ENCODE measurements at places on chromosomes 3 and 15.

DNA sequence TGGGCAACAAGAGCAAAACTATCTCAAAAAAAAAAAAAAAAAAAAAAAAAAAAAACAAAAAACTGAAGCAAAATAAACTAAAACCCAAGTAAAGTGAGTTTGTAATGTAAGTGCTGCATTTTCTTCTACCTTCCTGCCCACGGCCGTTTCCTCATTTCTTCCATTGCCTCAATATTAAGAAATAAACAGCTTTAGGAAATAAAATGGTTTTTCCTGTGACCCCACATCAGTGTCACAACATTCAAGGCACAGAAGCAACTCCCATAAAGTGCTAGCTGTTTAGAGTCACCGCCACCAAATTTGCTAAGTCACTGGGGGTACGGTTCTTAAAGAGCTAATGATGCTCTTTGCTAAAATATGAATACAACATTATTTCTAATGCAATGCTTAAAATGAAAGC lies 3.3 kb downstream of the PKM start:
- DNase-seq = no peak

GRCh38 chr3:12579905-12580304 lies 23.0 kb downstream of the MKRN2 start:
- no peak for DNase-seq

- DNase-seq = no peak
Measured at GRCh38 chr15:96181873-96182301, 148.6 kb upstream of the NR2F2 start.

DNA sequence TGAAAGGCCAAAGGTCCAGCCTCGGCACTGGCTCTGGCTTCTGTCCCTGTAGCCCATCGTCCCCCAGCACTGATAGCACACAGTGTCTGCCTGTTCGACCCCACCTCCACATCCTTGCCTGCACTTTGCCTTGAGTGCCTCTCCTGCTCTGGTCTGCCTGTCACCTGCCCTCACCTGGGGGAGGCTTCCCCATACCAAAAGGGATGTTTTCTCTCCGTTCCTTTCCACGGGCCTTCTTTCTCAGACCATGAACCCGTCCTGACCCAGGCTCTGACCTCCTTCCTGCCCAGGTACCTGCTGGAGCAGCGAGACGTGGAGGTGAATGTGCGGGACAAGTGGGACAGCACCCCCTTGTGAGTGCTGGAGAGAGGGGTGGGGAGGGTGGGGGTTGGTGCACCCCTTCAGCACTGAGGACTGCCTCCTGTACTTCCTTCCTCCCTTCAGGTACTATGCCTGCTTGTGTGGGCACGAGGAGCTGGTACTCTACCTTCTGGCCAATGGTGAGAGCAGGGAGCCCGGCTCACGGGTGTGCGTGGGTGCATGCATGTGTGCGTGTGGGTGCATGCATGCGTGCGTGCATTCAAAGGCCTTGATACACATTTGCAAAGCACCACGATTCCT lies 1.5 kb downstream of the ABTB1 start:
- DNase-seq = peak; percentile 33

DNA sequence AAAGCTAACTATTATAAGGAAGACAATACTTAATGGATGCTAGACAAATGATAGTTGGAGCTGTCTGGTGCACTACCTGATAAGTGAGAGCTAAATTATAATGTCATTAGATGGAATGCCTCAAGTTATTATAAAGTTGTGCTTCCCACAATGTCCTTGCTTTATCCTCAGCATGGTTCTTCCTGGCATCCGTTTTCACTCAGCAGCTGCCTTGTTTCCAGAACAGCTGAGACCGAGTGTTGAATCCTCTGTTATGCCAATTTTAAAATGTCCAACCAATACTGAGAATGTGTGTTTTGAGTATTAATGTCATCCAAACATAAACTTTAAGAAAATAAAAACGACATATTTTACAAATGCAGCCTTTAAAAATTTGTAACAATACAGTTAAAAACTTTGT lies 286.7 kb upstream of the SOX2 start:
- DNase-seq = no peak

DNA sequence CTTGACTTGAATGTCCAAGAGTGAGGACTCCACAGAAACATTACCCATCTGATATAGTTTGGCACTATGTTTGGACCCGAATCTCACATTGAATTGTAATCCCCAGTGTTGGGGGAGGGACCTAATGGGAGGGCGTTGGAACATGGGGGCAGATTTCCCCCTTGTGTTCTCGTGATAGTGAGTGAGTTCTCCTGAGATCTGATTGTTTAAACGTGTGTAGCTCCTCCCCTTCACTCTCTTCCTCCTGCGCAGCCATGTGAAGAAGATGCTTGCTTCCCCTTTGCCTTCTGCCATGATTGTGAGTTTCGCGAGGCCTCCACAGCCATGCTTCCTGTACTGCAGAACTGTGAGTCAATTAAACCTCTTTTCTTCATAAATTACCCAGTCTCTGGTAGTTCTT lies 273.9 kb upstream of the TBC1D5 start:
- no peak for DNase-seq

DNA sequence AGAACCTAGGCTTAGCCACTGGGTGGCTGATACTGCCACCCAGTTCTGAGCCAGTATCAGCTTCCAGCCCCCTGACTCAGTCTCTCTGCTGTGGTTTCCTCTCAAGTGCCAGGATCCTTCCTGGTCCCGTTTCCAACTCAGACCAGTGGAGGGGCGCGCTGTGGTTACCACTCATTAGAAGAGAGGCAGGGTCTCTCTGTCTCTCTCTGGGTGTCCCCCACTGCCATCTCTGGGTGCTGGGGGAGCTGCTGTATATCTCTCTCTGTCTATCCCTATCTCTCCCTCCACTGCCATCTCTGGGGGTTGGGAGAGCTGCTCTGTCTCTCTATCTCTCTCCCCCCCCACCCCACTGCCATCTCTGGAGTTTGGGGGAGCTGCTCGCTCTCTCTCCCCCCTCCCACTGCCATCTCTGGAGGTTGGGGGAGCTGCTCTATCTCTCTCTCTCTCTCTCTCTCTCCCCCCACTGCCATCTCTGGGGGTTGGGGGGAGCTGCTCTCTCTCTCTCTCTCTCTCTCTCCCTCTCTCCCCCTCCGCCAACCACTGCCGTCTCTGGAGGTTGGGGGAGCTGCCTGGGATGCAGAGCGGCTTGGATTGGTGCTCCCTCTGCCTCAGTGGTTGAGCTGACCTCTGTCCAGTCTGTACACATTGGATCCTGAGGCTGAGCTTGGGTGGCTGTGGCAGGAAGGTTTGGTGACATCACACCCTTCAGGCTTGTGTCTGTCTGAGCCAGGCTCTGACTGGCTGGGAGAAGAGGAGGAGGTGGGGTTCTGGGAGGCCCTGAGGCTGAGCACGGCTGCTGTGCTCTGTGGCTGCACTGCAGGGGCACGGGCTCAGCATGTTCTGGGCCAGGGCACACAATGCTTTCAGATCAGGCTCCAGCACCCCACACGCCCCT lies 98.9 kb downstream of the APBA2 start:
- DNase-seq = peak; percentile 84

DNA sequence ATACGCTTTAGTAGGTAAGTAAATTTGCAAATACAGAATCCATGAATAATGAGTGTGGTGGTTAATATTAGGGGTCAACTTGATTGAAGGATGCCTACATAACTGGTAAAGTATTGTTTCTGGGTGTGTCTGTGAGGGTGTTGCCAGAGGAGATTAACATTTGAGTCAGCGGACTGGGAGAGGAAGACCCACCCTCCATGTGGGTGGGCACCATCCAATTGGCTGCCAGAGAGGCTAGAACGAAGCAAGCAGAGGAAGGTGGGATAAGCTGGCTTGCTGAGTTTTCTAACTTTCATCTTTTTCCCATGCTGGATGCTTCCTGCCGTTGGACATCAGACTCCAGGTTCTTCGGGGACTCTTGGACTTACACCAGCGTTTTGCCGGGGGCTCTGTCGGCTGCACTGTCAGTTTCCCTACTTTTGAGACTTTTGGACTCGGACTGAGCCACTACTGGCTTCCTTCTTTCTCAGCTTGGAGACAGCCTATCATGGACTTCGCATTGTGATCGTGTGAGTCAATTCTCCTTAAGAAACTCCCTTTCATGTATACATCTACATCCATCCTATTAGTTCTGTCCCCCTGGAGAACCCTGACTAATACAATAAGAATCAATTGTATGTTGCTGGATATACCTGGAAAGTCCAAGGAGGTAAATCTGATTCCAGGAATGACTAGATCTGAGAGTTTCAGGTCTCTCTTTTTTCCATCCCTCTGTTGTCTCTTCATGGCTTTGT lies 25.8 kb upstream of the NEDD4 start:
- no peak for DNase-seq

DNA sequence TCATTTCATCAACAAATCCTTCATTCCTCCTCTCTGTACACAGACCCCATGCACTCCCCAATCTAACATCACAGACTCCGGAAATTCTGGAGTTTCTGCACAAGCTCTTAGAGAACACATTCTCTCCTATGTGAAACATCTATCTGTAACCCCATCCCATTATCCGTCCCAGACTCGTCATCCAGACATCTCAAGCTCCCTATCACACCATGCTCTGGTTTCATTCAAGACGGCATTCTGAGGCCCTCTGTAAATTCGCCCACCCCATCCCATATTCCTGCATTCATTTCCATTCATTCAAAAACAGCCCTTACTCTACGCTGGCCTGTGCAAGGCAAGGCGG lies 575 bp downstream of the LEO1 start:
- DNase-seq = no peak

- no peak for DNase-seq
Measured at GRCh38 chr3:188380722-188381121, 226.8 kb downstream of the LPP start.

- DNase-seq = peak; percentile 39
Measured at GRCh38 chr3:150763841-150764483, 993 bp upstream of the SIAH2 start.

DNA sequence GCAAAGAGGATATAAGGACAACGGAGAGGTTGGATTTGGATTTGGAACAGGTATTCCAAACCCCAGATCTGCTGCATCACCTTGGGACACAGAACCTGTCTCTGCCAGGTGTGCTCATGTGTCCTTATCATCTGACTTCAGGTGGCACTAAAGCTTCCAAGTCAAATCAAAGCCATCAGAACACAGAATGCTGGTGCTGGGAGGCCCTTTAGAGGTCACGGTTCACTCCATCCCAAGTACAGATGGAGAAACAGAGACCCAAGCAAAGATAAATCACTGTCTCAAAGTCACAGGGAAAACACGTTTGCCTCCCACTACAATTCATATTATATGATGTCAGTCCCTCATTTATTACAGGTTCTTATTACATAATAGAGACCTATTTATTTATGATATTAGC lies 72.8 kb downstream of the HES1 start:
- DNase-seq = no peak

DNA sequence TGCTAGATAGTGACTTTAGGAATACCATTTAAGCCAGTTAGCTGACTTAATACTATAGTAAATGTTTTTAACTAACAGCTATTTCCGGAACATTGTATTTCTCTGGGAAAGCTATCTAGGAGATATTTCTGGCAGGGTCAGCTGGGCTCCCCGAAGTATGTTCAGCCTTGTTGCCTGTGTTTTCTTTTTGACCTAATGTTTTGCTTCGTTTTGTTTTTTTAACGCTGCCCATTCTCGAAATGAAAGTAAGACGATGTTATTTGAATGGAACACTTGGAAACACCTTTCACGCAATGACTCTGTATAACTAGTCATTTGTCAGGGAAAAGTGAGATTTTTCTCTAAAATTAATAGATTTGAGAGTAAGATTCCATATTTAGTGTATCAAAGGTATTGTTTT lies 702.9 kb upstream of the NAALADL2 start:
- DNase-seq = no peak

DNA sequence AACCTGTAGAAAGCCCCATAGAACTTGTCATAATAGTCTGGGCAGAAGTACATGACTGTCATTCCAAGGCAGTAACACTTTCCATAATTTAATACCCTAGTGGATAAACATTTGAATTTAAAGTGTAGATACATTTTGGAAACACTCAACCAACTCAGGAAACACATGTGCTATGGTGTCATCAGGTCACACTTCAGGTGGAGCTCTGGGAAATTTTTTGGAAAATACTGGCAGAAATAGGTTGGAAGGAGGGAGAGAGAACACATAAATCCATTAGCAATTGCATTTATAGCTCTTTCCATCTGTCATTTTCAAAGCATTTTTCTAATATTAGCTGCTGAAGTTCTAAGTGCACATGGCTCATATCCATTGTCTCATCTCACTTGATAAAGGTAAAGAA lies 135.7 kb downstream of the MEIS2 start:
- DNase-seq = no peak

- no peak for DNase-seq
Measured at GRCh38 chr15:53851110-53851848, 91.8 kb upstream of the WDR72 start.

DNA sequence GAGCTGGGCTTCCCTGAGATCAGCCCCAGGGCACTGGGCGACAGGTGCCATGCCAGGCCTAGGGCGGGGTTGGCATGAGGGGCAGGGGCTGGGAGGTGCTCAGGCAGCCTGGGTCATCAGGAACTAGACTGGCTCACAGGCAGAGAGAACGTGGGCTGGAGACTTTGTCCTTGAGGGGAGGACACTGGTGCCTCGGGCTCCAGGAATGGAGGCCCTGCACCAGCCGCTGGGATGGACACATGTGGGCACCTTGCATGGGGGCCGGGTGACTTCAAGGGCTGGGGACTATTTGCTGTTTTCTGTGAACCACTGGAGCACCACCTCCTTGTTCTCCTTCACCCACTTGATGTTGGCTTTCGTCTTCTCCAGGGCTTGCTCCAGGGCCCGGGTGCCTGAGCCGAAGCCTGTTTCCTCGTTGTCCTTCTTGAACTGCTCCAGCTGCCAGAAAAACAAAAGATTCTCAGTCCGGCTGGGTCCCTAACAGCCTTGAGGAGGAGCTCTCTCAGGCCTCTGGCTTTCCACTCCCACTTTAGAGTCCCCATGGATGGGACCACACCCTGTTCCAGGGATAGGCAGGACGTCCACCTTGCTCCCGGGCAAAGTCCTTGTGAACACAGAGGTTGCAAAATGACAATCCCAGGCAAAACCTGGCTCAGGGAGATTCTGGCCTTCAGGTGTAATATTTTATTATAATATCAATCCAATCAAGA lies 9.1 kb downstream of the MESP2 start:
- no peak for DNase-seq

- no peak for DNase-seq
Measured at GRCh38 chr3:189368384-189368783, 196.6 kb downstream of the TPRG1 start.

- DNase-seq = no peak
Measured at GRCh38 chr3:48915296-48915695, 3.3 kb upstream of the ARIH2 start.

DNA sequence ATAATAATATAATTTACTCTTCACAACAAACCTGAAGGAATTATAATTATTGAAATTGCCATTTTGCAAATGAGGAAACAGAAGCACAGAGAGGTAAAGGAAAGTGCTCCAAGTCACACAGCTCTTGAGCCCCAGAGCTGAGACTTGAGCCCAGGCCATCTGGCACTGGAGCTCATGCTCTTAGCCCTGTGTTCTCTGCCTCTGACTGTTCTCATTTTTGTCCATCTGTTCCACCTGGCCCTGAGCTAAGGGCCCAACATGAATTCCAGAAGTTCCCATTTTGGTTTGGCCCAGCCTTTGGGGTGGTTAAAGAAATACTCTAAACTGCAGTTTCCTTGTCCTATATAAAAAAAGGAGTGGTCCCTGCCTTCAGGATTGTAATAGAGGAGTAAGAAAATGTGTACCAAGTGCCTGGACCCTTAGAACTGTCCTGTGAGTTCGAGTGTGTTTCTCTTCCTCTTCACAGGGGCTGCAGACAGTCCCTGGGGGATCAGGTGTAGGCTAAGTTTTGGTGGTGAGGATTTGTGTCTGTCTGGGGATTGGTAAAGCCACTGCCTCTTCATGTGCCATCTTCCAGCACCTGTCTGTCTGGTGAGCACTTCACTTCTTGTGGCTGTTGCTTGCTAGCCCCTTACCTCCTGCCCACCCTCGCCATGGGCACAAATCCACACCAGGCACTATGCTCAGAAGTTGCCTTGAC lies 91.8 kb downstream of the DNAJB8 start:
- no peak for DNase-seq

Data from nucleus accumbens (tissue), 56 donors.